ENCODE measurements at places on chromosomes 3 and 15. TPM values are rescaled to one million over a fixed set of nuclear protein-coding genes. Genes with fewer than 3 reads are reported as not detected.

- DNase-seq: no peak
Measured at GRCh38 chr15:80115021-80115420, 37.8 kb upstream of the FAH start.

Gene LHFPL4
- 19.2 TPM for total RNA-seq

Gene REC114
- not detected for total RNA-seq

DNA sequence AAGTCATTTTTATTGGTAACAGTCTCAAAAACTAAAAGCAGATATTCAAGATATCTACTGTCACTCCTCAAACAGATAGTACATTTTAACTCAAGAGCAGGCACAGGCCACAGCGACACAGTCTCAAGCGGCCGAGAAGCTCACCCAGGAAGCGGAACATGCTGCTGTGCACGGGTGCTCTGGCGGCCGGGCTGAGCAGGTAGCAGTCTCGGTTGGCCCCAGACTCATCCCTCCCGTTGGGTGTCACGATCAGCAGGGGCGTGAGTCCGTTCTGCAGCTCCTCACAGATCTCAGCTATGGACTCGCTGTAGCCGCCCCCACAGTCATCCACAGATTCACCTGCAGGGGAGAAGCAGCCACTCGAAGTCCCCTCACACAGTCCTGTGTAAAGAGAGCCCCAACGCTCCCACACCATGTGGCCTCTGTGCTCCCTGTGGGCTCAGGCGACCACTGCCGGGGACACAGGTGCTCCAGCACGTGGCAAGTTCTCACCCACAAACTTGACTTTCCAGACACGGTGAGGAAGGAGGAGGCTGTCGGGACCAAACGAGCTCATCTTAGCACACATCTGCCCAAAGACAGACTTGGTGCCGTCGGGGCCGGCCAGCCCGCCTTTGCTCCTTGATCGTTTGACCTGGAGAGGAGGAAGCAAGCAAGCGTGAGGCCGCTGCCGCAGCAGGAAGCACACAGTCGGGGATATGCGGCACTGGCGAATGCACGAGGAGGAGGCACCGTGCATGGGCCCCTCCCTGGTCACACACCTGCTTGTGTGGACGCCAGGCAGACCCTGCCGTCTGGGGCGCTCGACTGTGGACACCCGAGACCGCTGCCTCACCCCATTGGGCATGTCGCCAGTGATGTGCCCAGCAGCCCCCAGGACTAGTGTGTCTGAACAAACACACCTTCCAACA is 17.7 kb upstream of the OCA2 start:
- DNase-seq: no peak

DNA sequence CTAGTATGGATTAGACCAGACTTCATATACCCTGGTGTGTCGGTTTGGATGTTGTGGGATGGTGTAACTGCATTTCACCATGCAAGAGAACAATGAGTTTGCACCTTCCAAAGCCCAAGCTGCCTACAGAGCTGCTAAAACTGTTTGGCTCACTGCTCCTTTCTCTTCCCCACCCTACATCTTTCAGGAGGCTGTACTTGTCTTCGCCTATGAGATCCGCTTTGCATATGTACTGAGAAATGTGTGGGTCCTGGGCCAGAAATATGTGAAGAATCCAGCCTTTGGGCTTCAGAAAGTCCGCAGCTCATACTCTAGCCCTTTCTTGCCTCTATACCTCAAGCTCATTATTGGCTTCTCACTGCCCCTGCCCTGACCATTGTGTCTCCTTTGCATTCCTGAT is 1060.0 kb downstream of the NTRK3 start:
- no peak for DNase-seq

- no peak for DNase-seq
Measured at GRCh38 chr15:51229907-51230330, 108.5 kb downstream of the CYP19A1 start.

DNA sequence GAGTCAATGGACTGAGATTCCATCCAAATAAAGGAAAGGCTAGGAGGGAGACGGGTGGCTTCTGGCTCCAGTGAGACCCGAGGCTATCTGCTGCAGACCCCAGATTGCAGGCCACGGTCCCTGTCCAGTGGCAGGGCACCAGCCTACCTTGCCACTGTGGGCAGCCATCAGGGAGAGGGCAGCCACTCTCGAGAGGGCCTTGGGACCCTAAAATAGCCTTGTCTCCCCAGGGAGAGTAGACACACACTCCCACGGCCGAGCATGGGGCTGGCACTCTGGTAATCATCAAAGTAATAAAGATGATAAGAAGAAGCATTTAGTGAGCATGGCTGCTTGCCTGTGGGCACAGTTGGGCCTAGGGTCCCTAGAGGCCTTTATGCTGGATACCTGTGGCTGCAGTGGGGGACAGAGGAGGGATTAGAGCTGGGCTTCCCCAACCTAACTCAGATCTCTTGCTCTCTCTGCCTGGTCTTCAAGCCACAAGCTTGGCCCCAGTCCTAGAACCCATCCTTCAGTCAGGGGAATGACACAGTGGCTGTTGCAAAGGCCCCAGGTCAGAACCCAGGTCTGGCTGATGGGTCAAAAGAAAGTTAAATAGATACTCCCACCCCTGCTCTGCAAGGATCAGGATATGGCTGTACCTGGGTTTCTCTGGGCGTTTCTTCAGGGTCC is 9.2 kb upstream of the VIPR1 start:
- peak; percentile 17 for DNase-seq

Gene CPLX3
- total RNA-seq: not detected

DNA sequence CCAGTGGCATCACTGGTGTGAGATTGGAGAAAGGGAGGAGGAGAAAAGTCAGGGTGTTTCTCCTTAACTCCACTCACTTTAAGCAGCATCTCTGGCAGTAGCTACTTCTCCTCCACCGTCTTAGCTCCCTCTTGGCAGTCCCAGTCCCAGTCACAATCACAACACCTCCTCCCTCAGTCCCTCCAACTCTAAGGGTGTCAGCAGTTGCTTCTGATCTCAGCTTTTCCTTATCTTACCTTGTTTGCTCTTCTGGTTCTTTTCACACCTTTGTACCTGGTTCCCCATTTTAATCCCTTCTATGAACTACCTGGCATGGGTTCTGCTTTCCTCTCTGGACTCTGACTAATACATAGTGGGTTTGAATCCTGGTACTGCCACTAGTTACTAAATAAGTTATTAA is 188.3 kb upstream of the CTDSPL start:
- DNase-seq: no peak

DNA sequence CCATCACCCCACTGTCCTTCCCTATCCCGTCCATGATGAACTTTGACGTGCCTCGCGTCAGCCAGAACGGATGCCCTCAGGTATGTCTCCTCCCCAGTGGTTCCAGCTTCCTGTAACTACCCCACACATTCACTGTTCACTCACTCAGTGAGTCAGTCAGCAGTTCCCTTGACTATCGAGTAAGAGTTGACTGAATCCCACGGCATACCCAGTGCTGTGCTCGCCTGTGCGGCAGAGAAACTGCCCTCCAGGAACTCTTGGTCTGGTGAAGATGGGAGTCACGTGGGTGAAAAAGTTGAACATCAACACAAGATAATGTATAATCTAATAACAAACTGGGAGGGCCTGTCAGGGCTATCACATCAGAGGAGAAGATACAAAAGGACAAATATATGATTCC is 36.7 kb downstream of the CCDC33 start:
- DNase-seq: no peak

GRCh38 chr3:131806736-131807135 is 228.1 kb downstream of the CPNE4 start:
- DNase-seq: no peak

DNA sequence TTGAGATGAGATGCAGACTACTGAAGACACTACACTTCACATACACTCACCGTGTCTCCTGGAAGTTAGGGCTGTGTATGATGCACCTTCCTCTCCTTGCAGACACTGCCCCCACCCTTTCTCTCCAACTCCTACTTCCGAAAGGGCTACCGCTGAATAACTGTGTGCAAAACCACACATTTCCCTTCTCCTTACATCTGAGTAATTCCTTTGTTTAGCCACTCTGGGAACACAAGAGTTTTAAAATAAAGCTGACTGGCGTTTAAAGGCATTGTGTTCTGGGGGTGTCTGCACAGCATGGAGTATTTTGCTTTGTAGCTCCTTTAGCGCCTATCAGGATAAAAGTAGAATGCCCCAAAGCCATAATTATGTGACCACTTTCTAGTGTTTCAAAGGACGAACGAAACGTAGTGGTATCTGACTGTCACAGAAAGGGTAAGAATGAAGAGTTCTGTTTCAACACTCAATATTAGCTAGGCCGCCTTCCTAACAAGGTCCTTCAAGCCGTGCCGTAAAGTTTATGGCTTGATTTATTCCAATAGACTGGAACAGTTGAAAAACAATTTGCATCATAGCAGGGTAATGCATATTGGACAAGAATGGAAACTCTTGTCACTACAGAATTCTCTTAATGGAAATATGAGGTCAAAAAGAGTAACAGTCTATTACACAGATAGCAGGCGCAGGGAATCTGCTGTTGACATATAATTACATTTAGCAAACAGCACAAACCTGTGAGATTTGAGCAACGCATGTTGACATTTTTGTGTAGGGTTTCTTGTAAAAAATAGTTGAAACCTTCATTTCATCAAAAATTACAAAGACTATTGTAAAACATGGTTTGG is 619.9 kb downstream of the FOXP1 start:
- DNase-seq: no peak

DNA sequence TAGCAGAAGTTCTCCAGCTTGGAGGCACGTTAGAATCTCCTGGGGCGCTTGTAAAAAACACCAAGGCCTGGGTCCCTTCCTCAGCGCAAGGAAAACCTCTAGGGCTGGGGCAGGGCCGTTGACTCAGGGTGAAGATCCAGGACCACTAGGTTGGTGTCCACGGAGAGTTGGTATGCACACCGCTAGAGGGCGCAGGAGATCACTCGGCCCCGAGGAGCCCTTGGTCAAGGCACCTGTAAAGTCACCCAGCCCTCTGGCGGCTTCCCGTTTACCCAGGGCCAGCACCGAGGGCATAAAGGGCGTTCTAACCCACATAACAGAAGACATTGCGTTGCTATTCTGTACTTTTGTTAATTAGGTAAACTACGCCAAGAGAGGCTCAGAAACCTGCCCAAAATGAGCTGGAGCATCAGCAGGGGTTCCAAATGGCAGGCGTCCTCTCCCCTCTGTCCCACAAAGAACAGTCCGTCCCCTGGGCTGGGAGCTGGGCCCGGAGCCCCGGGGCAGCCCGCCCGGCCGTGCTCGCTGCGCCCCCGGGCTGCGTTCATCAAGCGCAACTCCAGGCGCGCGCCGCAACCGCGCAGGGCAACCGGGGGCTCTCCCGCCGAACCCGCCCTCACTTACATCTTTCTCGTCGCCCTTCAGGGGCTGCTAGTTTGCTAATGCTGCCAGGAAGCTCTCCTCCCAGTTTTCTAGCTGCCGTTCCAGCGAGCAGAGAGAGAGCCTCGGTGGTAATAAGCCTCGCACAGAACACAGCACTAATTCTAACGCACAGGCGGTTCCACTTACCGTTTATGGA is 332.1 kb downstream of the ARRDC4 start:
- peak; percentile 90 for DNase-seq

Data from H9 (cell line).